SIG-M5 (cell line): ENCODE measurements at places on chromosomes 4 and X.

DNA sequence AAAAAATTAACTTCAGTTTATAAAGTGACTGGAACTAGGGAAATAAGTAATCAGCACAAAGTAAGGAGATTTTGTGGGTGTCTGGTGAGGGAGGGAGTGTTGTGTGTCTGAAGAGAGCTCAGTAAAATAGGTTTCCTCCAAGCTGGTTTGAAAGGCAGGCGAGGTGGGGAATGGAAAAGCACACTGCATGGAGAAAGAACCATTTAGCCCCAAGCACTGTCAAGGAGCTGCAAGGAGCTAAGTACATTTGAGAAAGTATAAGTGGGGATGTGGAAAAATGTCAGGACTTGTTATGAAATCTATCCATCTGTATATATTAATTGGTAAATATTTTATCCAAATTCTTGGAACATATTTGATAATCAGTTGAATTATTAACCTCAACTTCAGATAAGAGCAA lies 956 bp downstream of the C4orf51 start:
- DNase-seq = no peak

GRCh38 chrX:21740329-21741274 lies 17.3 kb downstream of the SMPX start:
- DNase-seq = no peak

GRCh38 chr4:89820010-89820409 lies 17.0 kb downstream of the SNCA start:
- no peak for DNase-seq

GRCh38 chrX:26146024-26146423 lies 7.9 kb downstream of the MAGEB18 start:
- no peak for DNase-seq

- DNase-seq = no peak
Observed at GRCh38 chr4:105599932-105600655, 47.7 kb downstream of the ARHGEF38 start.

DNA sequence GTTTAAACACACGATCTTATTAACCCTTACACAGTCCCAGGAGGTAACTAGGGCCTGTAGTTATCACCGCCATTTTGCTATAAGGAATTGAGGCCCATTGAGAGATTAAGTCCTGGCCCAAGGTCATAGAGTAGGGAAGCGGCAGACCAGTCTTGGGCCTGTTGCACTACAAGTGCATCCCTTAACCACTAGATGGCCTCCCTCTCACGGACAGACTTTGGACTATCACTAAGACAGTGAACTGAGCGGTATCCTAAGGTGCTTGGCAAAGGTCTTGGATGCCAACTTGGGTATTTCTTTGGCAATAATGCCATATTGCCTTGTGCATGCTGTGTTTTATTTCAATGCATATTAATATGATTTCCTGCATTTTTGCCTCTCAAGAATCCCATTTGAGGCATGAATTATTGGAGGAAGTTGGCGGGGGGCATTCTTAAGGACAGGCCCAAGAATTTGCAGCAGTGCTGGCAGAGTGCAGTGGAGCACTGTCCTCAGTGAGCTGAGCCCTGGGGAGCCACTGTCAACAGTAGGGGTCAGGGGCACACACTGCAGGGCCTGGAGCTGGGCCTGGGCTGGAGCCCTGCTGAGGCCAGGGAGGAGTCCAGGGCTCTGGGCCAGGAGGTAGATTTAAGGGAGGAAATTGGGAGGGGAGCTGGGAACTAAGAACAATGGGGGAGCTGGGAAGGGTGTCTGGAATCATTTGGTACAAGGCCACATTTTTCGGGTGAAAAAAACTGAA lies 147.4 kb downstream of the SMIM20 start:
- no peak for DNase-seq
